Mucosa of descending colon (tissue), 3 donors: ENCODE measurements at places on chromosomes 12 and 14. TPM values are rescaled to one million over a fixed set of nuclear protein-coding genes. Genes with fewer than 3 reads are reported as not detected.
A peak's percentile ranks its signal among the peaks of the same experiment; 100 is the strongest.

GRCh38 chr14:51024377-51024776 lies 70.5 kb downstream of the TRIM9 start:
- DNase-seq, result no peak

GRCh38 chr12:121992059-121992879 lies 29.4 kb upstream of the BCL7A start:
- no peak for DNase-seq

- DNase-seq, result no peak
These were observed 136.7 kb downstream of the GPR135 start for GRCh38 chr14:59328454-59328853.

DNA sequence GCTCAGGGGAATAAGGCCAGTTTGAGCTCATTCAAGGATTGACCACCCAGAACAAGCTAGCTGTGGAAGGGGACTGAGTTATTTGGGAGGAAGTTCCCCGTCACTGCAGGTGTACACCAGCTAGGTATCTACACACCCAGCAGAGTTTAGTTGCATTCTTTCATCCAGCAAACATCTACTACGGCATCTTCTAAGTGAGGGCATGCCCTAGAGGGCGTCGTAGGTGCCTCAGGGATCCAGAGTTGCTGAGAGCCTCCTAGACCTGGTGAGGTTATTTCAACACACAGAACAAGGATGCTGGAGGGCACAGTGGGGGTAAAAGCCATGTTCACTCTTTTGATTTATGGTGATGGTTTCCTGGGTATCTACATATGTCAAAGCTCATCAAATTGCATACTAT lies 149.6 kb downstream of the KSR2 start:
- no peak for DNase-seq

- no peak for DNase-seq
These were observed 380.5 kb downstream of the EMP1 start for GRCh38 chr12:13576935-13577500.

- DNase-seq, result peak; percentile 47
These were observed 102.5 kb downstream of the SPTSSA start for GRCh38 chr14:34359420-34360117.

GRCh38 chr12:119808441-119808840 lies 68.7 kb downstream of the CIT start:
- no peak for DNase-seq

DNA sequence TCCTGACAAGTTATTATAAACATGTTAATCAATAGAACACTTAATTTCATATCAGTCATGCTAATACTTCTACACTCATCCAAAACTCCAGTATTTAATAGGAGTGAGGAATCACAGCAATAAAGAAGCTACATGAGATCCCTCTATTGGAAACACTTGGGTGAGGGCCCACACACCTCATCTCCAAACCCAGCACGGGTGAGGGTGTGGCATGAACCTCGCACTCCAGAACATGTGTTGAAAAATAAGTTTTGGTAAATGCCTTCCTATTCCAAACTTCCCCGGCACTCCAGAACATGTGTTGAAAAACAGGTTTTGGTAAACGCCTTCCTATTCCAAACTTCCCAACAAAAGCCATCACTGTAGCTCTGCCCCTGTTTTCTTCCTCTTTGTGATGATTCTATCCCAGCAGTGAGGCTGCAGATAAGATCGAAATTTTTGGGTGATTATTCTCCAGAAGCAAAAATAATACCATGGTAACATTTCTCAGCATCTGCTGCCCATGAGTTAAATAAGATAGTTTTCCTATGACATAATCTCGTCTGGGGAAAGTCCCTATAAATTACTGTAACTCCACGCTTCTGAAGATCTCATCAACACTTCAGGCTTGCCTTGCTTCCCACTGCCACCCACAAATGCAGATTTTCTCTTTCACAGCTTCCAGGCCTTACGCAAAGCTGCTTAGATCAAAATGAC lies 24.4 kb upstream of the PTPRB start:
- no peak for DNase-seq

DNA sequence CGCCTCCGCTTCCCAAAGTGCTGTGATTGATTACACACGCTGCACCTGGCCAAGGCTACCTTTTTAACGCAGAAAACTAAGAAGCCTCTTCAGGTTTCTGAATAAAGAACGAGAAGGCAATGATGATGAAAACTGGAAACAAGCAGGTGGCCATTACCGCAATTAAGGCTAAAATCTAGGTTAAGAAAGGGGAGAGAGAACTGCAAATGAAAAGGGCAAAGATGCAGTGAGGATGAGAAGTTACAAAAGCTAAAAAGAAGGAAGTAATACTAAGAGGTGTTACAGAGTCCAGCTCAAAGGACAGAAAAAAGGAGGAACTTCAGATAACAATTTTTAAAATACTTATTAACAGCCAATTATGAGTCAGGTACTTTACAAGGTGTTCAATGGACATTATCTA lies 79.7 kb downstream of the DUSP16 start:
- DNase-seq, result no peak

- DNase-seq, result no peak
These were observed 4.2 kb downstream of the ACVR1B start for GRCh38 chr12:51955702-51956101.

GRCh38 chr14:69580009-69580577 lies 5.4 kb upstream of the CCDC177 start:
- no peak for DNase-seq

DNA sequence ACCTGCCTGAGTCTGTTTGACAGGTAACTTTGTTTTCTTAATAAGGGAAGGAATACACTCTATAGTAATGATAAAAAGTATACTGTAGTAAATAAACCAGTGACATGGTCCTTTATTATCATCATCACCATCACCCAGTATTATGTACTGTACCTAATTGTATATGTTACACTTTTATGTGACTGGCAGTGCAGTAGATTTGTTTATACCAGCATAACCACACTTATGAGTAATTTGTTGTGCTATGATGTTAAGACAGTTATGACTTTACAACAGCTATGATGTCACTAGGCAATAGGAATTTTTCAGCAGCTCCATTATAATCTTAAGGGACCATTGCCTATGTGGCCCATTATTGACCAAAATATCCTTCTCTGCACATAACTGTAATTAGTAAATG lies 155.0 kb downstream of the NUBPL start:
- DNase-seq, result no peak

DNA sequence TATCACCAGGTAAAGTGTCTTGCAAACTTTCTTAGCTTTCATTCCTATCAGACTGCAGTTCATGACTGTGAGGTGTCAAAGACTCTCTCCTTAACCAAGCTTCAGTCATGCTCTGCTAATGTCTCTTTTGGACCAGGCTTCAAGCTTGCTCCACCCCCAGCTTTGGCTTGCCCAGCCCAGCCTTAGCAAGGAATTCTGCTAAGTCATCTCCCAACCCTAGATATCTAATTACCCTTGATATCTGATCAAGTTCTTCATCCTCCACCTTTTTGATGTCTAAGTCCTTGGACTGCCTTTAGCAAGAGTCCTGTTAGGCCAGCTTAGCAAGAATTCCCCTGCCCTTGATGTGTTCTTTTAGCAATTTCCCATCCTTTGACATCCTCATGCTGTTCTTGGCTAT lies 108.9 kb upstream of the FGD4 start:
- DNase-seq, result no peak

DNA sequence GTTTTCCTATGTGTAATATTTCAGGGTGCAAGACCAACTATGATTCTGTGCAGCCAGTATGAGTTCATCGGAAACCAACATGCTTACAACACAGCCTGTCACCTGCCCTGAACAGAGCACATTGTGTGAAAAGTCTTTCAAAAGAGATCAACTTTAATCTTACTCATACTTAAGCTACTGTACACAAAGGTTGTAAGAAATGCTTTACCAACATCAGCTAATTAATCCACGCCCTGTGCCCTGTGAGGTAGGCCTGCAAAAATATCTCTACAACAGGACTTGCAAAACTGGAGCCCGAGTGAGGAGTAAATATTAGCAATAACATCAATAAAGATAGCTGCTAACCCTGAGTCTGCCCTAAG lies 15.1 kb downstream of the APPL2 start:
- no peak for DNase-seq

- DNase-seq, result no peak
These were observed 117.6 kb downstream of the NCOR2 start for GRCh38 chr12:124449623-124450375.

The ADAM21 gene
- not detected for total RNA-seq

The NINJ2 gene
- total RNA-seq, result 3.8 TPM

The NR1H4 gene
- total RNA-seq, result 13.8 TPM

The BRF1 gene
- 27.4 TPM for total RNA-seq

The TAS2R9 gene
- not detected for total RNA-seq

The OTX2 gene
- not detected for total RNA-seq
